ENCODE measurements at places on chromosomes 11 and 22. TPM values are rescaled to one million over a fixed set of nuclear protein-coding genes. Genes with fewer than 3 reads are reported as not detected.

DNA sequence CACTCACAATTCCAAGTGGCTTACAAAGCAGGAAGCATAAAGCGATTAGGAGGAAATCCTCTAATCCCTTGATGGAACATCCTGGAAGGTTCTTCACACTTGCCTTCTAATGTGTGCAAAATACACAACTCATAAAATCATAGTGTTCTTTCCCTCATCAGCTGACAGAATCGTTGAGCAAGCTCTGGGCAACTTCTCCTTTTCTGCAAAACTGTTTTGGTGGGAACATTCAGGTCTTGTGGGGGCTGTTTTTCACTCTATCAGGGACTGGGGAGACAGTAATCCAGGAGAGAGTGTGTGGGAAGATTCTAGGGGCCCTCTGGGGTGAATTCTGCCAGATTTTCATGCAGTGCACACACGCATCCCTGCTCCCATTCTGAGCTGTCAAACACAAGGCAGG, 53.2 kb downstream of the IRAG1 start:
- H3K4me3 ChIP-seq, result no peak overlapping the region
- H3K27ac ChIP-seq, result 0 out of 2 replicates have a peak overlapping the region, but pooled peaks have one; percentile 12
- H3K4me1 ChIP-seq, result peaks cover 41% of the 10 kb centered on the region
- DNase-seq, result no peak
- no peaks in the 10 kb centered on the region for H3K27me3 ChIP-seq
- no peaks in the 10 kb centered on the region for H3K36me3 ChIP-seq

DNA sequence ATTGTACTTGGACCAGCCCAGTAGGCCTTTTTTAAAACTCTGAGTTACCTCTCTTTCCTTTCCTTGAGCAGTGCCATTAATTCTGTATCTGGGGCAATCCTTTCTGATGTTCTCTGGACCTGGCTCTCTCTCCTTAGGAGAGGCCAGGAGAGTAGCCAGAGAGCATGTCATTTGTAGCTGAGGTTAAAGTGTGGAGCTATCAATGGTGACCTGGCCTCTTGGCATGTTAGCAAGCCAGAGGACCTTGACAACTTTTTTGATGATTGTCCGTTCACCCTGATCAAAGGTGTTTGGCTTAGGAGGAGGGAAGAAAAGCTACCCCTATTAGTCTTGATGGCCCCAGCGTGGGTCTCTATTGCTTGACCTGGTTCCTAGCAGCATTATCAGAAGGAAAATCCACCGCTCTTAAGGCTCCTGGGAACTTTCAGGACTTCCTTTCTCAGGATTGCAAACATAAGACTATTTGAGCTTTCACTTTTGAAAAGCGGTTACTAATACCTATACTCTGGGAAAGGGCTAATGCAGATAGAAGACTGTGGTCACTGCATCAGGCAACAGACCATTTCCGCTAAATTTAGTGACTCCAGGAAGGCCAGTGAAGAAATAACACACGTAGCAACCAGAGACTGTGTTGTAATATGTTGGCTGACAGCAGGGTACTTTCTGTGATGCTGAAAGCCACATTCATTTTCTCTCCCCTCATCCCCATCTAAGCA, 18.2 kb downstream of the LIMK2 start:
- H3K4me3 ChIP-seq, result no peak overlapping the region
- H3K4me1 ChIP-seq, result peaks cover 5% of the 10 kb centered on the region
- no peak for DNase-seq
- H3K27me3 ChIP-seq, result no peaks in the 10 kb centered on the region
- 0 out of 2 replicates have a peak, but pooled peaks cover 2% of the 10 kb centered on the region for H3K36me3 ChIP-seq
- H3K27ac ChIP-seq, result no peak overlapping the region

C1QTNF4 gene
- 0.34 TPM for total RNA-seq

TSPAN32 gene
- not detected for total RNA-seq

BEST1 gene
- 2.3 TPM for total RNA-seq

Data from HCT116 (cell line).